ENCODE measurements at places on chromosomes 7 and 10.

DNA sequence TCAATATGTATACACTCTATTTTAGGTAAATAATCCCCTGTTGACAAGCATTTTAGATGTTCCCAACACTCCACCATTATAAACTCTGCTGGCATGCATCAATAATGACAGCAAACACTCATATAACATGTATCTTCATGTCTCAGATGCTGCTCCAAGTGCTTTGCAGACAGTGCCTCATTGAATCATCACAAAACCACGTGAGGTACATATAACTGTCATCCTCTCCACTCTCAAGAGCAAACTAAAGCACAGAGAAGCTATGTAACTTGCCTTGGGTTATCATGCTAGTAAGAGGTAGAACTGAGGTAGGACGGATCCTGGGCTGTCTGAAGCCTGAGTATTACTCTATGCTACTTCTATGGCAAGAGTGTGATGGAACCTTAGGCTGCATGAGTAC, 72.5 kb upstream of the GSDME start:
- DNase-seq, result no peak

DNA sequence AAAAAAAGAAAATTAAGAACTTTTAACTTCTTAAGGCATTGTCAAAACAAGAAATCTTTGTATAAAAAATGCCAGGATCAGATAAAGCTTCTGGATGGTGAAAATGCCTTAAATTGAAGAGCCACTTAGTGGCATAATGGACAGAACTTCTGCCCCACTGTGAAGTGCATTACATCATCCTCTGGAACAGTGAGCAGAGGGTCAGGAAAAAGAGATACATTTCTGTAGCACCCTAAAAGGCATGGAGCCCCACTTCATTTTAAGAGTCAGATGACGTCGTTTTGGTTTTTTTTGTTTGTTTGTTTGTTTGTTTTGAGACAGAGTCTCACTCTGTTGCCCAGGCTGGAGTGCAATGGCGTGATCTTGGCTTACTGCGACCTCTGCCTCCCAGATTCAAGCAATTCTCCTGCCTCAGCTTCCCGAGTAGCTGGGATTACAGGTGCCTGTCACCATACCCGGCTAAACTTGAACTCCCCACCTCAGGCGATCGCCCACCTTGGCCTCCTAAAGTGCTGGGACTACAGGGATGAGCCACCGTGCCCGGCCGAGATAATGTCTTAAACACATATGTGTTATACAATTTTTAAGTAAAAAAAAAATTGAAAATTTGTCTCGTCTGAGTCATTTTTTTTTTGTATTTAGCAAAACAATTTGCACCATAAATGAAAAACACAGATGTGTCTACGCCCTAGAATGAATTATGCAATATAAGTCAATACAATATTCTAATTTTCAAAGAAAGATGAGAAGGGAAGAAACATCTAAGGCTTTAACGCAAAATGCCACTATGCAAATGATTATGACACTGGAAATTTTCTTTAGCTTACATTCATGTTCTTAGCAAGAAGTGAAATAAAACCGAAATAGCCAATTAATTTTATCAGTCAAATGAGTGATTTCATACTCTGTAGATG, 29.2 kb downstream of the SLC13A1 start:
- DNase-seq, result no peak

- peak; percentile 58 for DNase-seq
These were observed 87.9 kb upstream of the PLXDC2 start for GRCh38 chr10:19728376-19728775.

- DNase-seq, result no peak
These were observed 16.1 kb downstream of the DRGX start for GRCh38 chr10:49379596-49380410.

GRCh38 chr7:90207956-90208355, 3.6 kb upstream of the STEAP2 start:
- DNase-seq, result no peak

- no peak for DNase-seq
These were observed 84.5 kb downstream of the RTKN2 start for GRCh38 chr10:62183857-62184795.

- peak; percentile 54 for DNase-seq
These were observed 41.8 kb upstream of the HYCC1 start for GRCh38 chr7:23055582-23056178.

- no peak for DNase-seq
These were observed 8.1 kb downstream of the TASOR2 start for GRCh38 chr10:5692461-5693358.

DNA sequence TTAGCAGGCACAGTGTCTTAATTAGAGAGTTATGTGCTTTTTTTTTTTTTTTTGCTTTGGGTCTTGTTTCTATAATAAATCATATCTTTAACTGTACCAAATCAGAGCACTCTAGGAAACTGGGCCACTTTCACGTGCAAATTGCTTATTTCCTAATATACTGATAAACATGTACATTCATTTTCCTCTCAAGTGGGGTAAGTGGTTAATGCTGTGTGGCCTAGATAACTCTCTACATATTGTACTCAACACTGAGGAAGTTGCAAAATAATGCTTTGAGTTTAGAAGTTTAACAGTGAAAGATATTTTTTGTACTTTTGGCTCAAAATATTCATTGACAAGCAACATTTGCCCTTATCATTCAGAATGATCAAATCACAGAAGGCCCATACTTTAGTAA, 115.9 kb upstream of the IFRD1 start:
- no peak for DNase-seq

All from WERI-Rb-1 (cell line).